ENCODE measurements at places on chromosomes 16 and 17.

GRCh38 chr17:48238933-48239602 lies 131.5 kb downstream of the SNX11 start:
- DNase-seq, result no peak

DNA sequence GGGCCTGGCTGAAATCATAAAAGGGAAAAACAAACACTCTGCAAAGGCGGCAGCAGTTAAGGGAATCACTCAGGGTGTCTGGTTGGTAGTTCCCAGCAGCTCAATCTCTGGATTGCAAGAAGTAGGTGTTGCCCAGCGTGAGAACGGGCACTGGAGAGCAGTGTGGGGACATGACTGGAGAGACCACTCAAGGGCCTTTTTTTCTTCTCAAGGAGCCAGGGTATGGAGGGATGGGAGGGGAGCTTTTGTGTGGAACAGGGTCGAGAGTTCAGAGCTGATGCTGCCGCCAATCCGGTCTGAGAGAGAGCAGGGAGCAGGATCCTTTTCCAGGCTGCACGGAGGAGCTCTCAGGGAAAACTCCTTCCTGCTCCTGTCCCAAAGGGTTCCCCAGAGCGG lies 15.2 kb downstream of the SCNN1B start:
- DNase-seq, result no peak

GRCh38 chr17:63991611-63992010 lies 6.5 kb upstream of the PRR29 start:
- no peak for DNase-seq

DNA sequence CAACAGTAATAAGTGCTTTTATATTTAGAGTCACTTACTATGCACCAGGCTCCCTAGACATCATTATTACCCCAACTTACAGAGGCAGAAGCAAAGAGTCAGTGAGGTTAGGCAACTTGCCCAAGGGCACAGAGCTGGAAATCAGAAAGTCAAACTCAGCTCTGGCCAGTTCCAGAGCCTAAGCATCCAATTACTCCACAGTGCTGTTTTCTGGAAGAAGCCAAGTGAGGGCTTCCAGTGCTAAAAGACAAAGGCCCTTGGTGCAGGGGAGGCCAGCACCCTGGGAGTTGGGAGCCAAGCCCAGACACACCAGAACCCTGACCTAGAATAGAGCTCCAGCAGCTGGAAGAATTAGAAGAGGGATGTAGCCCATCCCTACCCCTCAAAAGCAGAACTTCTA lies 40.2 kb downstream of the C17orf67 start:
- DNase-seq, result no peak

DNA sequence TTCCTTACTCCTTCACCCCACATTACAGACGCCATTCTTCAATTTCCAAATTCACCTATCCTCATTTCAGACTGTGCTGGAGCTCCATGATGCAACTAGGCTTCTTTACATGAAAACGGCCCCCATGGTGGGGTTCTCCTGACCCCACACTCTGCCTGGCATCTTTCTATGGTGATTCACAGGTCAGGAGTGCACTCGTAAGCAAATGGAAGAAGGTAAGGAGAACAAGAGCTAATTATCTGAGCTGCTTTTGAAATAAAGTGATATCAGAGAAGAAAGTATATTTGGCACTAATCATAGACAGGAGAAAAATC lies 27.5 kb upstream of the SUPT4H1 start:
- DNase-seq, result no peak

- DNase-seq, result no peak
Measured at GRCh38 chr16:29318037-29318436, 88.5 kb downstream of the NPIPB11 start.

DNA sequence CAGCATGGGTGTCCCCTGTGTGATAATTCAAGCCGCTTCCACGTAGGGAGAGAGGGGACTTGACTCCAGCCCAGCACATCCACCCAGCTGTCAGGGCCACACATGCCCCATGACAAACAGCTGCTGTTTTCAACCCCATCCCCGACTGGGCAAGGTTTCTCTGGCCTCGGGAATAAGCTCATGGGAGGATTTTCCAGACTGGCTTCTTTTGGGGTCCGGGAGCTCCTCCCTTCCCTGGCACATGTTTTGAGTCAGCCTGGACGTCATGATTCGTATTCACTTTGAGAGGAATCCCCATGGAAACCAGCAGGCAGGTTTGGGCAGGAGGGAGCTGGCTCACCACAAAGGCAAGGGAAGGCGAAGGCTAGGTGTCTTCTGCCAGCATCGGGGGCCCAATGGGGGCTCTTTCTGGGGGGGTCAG lies 156.4 kb downstream of the CMIP start:
- DNase-seq, result no peak

DNA sequence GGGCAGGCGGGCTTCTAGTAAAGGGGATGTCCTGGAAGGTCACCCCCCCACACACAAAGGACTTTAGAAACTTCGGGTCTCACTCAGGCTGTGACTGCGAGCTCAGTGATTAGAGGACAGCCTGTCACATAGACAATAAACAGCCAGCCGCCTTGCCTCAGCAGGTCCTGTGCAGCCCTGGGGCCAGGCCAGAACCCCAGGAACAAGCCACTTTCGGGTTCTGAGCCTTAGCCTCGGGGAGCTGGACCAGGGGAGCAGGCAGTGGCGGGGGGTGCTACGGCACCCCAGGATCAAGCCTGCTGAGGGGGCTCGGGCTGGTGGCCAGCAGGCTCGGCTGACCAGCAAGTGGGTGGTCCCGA lies 1.1 kb downstream of the GAS7 start:
- no peak for DNase-seq

- no peak for DNase-seq
Measured at GRCh38 chr16:50735629-50736122, 6.2 kb upstream of the CYLD start.

DNA sequence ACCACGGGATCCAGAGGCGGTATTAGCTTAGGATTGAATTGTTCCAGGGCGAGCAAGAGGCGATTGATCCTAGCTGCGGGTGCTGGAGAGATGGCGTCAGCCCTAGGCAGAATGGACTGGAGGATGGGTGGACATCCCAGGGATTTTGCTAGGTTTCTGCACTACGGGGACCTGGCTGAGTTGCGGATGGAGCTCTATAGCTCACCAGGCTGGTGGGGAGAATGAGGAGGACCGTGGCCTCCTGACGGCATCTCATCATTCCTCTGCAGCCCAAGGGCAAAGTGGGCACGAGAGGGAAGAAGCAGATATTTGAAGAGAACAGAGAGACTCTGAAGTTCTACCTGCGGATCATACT lies 614 bp downstream of the TMEM208 start:
- DNase-seq, result no peak

DNA sequence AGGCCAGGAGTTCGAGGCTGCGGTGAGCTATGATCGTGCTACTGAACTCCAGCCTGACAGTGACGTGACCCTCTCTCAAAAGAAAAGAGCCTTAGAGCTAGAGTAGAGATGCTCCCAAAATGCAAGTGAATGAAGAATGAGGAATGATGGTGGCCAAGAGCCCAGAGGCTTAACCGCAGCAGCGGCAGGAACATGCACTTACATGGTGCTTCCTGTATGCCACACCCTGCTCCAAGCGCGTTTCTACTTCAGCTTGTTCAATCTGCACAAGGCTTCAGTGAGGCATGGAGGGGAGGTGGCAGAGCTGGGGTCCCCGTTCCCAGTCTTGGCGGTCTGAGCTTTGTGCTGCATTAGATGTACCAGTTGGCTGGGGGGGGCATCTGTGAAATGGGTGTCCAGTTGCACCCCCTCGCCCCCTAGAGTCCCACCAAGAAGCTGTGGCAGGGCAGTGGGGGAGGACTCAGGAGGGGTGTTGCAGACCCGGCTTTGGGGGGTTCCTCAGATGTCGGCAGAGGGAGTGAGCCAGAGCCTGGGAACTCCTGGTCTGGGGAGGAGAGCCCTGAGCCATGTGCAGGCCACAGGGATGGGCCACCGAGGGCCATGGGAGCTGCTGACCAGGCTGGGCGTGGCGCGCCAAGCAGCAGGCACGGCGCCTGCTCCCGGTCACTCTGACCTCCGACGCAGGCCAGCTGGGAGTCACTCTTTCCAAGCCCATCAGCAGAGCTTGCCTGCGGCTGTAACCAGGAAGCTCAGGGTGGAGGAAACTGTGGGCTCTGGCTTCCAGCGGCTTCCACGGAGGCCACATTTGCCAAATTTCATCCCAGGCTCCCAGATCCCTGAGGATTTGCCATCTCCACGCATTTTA lies 260.1 kb downstream of the PARN start:
- DNase-seq, result no peak

DNA sequence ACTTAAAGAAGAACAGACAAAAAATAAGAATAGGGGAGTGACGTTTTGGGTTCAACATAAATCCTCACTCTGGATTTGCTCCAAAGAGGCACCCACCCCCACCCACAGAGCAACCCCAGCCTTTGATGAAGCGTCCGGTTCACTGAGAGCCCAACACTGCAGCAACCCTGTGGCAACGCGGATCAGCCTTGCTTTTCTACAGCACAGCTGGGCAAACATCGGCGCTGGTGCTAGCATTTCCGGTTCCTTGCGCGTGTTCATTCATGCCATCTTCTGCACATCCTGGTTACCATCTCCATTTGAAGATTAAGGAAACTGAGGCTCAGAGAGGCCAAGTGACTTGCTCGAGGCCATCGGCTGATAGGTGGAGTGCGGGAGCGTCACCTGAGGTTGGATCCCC lies 8.7 kb upstream of the GINS2 start:
- DNase-seq, result no peak

DNA sequence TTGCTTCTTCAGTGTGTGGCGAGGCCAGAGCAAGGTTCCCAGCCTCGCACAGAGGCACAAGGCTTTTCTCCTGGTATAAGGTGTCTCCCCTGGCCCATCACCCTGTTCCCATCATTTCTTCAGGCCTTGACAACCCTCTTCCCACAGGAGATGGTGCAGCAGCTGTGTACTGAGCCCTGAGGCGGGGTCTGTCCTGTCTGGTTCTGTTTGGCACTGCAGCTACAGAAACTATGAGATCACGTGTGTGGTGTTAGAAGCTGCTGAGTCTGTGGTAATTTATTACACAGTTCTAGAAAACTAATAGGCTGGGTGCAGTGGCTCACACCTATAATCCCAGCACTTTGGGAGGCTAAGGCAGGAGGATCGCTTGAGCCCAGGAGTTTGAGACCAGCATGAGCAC lies 7.2 kb downstream of the PLA2G15 start:
- DNase-seq, result no peak

- DNase-seq, result no peak
Measured at GRCh38 chr16:53891409-53892139, 187.6 kb downstream of the FTO start.

All from stimulated activated CD8-positive, alpha-beta memory T cell treated with anti-CD3 and anti-CD28 coated beads, Interleukin-15, amount 100 ng/mL, for 48 hours (primary cell).